CD4-positive, alpha-beta T cell treated with Interleukin-12 subunit alpha and Interleukin-12 subunit beta, for 1 hour (primary cell): ENCODE measurements at places on chromosomes 5 and 9.
A peak's percentile ranks its signal among the peaks of the same experiment; 100 is the strongest.

DNA sequence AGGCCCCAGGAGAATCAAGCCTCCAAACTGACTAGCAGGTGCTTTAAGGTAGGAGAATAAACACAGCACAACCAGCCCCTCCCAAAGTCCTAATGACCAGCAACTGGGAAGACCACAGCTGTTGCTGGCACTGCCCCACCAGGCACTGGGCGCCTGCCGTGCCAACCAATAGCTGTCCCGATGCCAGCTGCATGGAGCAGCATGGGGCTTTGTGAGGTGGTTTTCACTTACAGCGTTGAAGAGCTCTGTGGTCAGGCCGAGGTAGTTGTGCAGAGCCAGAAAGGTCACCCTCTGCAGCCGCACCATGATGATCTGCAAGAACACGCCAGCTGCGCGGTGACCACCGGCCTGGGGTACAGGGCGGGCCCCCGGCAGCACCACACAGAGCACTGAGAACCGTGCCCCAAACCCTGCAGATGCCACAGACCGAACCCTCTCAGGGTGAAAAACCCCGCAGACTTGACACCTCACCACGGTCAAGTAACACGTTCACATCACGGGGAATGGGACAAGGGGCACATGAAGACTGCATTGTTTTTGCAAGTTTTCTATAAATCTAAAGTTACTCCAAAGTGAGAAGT is 28.7 kb downstream of the PNPLA7 start:
- no peak for DNase-seq

GRCh38 chr5:36659411-36659810 is 53.0 kb downstream of the SLC1A3 start:
- DNase-seq = no peak

GRCh38 chr9:83449983-83450382 is 88.2 kb downstream of the FRMD3 start:
- DNase-seq = no peak

- DNase-seq = no peak
Measured at GRCh38 chr9:8362250-8362649, 562.7 kb upstream of the DMAC1 start.

DNA sequence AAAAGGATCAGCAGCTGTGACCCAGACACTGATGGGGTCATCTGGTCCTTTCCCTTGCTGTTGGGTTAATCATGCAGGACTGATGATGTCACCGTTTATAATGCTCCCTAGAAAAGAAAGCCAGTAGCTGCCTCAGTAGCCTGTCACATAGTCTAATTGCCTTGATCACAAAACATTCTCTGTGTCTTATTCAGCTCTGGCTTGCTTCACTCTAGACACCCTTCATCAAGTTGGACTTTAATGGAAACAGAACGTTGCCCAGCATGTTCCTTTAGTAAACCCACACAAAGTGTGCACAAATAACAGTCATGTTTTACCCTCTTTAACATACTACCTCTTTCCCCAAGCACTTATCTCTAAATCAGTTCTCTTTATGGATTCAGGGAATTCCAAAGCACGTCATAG is 170.8 kb downstream of the SGCD start:
- no peak for DNase-seq

GRCh38 chr9:128798896-128799295 is 11.8 kb downstream of the TBC1D13 start:
- DNase-seq = no peak

DNA sequence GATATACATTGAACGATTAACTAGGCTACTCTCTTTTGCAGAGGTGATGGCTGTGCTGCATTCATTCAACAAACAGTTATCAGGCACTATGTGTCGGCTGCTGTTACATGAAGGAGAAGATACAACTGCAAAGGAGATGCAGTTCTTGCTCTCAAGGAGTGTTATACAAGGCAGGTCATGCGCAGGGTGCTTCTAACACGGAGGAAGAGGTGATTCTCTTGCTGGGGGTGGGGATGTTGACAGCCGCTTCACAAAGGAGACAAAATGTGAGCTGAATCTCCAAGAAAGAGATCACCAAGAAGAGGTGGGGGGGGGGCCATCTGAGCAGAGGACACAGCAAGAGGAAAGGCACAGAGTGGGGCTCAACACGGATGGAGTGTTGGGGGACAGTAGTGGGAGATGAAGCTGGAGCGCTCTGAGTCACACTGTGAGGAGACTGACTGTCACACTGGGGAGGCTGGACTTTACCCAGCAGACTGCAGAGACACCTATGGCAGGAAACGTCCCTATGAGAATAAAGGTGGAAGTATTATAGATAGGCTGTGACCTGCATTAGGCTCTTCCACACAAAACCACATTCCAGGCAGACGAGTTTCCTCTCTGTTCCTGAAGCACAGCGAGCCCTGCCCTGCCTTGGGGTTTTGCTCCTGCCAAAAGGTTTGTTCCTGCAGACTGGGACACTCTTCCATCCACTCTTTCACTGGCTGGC is 20.9 kb downstream of the NDUFA8 start:
- DNase-seq = no peak

DNA sequence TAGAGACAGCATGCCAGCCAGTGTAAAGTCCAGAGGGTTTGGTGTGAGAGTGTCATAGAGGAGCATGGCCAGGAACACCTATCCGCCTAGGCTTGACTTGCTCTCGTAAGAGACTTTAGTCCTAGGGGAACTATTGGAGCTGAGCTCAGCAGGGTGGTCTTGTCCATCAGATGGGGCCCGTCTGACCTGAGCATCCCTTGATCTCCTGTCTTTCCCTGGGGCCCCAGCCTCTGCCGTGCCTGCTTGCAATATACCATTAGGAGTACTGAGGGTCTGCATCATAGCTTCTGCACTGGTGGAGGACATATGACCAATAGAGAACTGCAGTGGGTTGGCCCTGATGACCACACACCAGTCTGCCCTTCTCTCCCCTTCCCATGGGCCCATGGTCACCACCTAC is 251.0 kb downstream of the TUSC1 start:
- no peak for DNase-seq

GRCh38 chr9:113509463-113509862 is 45.9 kb downstream of the RGS3 start:
- no peak for DNase-seq

GRCh38 chr5:156819967-156820581 is 30.0 kb upstream of the PPP1R2B start:
- DNase-seq = no peak

DNA sequence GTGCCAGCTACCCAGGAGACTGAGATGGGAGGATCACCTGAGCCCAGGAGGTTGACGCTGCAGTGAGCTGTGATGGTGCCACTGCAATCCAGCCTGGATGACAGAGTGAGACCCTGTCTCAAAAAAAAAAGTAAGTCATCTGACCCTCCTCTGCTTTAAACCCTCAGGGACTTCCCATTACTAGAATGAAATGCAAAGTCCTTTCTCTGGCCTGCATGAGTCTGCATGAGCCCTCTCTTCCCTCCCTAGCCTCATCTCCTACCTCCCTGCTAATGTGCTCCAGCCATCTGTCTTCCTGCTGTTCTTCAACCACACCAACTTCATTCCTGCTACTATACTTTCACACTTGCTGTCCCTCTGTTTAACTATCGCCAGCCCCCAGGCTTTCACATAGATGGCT is 15.3 kb downstream of the IL5 start:
- DNase-seq = no peak

DNA sequence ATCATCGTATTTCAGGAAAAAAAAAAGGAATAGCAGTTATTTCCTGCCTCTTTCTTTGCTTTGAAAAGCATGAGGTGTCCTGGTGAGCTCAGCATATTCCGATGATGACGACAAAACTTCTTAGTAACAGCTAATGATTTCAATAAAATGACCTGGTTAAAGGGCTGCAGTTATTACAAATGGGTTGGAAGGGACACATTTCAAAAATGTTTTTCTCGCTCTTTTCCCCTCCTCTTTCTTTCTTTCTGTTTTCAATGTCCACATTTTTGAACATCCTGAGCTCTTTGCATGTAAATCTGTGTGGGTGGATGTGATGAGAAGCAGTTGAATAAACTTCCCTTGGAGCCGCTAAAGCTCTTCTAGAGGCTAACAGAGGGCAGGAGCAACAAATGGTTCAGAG is 186.8 kb upstream of the SLC27A6 start:
- no peak for DNase-seq

GRCh38 chr9:114888607-114889006 is 41.8 kb downstream of the TNFSF8 start:
- DNase-seq = no peak

DNA sequence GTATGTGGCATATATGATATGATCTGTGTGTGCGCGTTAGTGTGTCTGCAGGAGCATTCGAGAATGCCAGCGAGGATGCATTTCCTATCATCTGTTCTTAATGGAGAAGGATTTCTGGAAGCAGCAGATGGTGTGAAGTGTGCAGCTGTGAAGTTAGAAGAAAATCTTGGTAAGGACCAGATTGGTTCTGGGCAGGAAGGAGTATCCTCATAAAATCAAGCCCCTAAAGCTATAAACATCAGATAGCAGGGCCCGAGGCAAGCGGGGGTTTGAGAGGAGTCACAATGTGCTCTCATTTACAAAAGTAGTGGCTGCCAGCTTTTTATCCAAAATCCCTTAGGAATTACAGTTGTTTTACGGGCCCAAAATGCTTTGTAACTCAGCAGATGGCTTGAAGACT is 40.0 kb downstream of the DAPK1 start:
- no peak for DNase-seq

DNA sequence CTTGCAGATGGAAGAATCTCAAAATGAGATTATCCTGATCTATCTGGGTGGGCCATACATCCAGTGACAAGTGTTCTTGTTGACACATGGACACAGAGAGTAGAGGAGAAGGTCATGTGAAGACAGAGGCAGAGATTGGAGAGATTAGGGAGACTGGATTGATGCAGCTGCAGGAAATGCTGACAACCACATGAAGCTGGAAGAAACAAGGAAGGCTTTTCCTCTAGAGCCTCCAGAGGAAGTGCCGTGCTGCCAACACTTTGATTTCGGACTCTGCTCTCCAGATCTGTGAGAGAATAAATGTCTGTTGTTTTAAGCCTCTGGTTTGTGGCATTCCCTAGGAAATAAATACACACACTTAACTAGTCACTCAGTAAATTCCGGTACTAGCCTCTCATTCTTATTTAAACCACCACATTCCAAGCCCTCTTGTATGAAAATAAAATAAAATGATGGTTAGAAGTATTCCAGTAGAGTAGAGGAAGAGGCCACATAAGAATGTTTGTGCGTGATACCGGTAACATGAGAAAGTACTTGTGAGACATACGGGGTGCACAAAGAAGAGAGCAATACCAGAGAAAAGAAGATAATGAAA is 110.9 kb upstream of the DMAC1 start:
- no peak for DNase-seq

DNA sequence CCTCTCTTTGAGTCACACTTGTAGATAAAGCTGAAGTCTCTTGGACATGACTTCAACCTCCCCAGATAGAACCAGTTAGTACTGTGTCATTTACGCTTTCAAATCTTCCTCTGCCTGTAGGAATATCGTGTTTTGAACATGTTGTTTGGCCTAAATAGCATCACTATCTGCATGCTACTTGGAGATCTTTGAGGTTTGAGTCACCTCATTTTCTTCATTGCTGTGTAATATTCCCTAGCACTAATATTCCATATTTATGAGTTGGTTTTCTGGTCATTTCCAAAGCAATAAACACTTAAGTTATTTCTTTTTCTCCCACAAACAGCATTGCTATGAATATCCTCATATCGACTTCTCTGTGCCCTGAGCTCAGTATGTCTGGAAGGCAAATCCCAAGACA is 100.3 kb downstream of the ROR2 start:
- DNase-seq = no peak

DNA sequence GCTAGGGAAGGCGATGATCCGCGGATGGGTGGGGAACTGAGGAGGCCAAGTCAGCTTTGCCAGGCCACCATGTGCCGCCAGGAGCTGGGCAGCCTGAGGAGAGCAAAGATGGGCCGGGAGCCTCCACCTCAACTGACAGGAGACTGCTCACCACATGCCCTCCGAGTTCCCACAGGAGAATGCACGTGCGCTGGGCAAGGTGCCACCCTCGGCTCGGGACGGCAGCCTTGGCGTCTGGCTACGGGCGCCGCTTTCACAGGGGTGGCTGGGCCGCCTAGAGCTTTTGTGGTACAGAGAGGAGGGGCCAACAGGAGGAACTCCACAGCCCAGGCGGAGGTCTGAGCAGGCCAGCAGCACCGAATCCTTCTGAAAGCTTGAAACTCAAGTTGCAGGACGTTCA is 5.3 kb upstream of the TBC1D9B start:
- no peak for DNase-seq

- peak; percentile 46 for DNase-seq
Measured at GRCh38 chr9:89278997-89279739, 31.8 kb upstream of the CKS2 start.

DNA sequence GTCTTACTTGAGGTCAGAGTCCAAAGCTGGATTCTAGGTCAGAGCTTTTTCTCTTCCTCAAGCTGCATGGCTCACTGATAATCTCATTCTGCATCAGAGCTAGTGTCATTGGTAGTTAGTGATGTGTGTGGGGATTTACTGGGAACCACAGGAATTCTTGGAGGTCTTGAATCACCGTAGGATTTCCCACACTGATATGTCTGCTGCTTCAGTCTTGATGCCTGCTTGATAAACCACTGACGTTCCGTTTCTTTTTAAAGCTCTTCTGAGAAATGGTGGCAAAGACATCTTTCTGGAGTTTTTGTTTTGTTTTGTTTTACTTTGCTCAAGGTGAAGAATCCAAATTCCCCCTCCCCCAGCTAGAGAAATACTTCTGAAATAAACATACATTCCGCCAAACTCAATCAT is 1.2 kb upstream of the GARIN3 start:
- DNase-seq = no peak

DNA sequence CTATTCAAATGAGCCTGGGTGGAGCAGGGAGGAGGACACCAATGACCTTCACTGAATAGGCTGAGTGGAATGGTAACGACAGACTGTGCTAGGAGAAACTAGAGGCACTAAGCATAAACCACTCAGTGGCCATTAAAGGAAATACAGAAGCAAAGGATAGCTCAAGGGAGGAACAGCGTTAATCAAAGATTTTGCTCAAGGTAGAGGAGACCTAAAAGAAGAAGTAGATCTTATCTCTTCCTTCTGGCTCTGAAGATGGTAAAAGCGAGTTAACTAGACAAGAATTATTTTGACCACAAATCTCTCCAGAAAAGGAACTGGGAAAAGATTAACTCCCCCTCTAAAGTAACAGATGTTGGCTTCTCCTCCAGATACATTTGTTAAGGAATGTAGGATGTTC is 299.6 kb downstream of the EPB41L4A start:
- DNase-seq = no peak

- DNase-seq = no peak
Measured at GRCh38 chr5:78611126-78611605, 37.4 kb downstream of the LHFPL2 start.

GRCh38 chr5:179873588-179874110 is 15.0 kb upstream of the MRNIP start:
- DNase-seq = no peak

- no peak for DNase-seq
Measured at GRCh38 chr5:60263346-60263745, 369.8 kb upstream of the PDE4D start.

GRCh38 chr5:37811866-37812265 is 28.0 kb downstream of the GDNF start:
- DNase-seq = no peak

DNA sequence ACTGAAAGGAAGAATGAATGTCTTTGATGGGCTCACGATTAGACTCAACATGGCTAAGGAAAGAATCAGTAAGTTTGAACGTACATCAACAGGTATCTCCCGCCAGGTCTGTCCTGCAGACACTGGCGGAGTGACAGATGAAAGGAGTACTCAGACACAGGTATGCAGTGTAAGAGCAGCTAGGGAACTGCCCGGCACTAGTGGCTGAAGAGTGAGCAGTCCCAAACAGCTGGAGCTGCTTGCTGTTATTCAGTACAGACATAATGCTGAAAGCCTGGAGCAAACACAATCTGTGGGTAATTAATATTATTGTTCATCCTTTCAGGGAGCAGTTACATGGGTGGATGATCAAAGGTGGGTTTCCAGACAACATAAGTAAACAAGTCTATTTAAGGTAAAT is 835.5 kb downstream of the TLE4 start:
- no peak for DNase-seq
